ENCODE measurements at places on chromosomes 1 and 21.

DNA sequence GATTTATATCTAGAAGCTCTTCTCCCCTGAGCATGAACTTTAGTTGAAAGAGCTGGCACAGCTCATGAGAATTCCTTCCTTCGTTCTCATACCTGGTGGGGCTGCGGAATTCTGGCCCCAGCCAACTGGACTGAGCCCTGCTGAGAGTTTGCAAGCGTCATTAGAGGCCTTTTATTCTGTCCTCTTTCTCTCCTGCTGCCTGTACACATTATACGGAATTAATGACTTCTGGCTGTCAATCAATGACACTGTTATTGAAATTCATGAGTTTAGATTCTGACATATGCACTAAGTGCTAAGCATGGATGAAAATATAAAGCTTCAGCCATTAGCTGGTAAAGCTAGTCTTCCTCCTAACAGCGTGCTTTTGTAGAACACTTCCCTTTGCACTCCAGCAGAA, 27.5 kb downstream of the KAZN start:
- no peak for DNase-seq

DNA sequence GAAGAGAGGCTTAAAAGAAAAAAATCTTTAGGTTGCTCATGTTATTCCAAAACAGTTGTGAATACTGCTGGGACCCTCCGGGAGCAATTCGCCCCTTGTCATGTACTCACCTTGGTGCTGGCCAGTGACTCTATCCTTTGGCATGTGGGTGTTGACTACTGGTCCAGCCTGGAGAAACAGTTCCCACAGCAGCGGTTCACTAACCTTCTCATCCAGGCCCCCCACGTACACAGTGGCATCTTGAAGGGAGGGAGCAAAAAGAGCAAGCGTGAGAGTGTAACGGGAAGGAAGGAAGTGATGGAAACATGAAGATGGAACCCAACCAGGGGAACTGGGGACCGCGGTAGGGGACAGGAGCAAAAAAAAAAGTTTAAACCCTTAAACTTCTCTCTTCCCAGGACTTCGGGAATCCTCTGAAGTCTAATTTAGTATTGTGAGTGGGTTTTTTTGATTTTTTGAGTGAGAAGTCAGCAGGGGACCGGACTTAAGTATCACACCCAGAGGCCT, 494 bp downstream of the SF3B4 start:
- DNase-seq, result peak; percentile 41

GRCh38 chr1:42690477-42691156, 8.4 kb downstream of the YBX1 start:
- DNase-seq, result peak; percentile 30

DNA sequence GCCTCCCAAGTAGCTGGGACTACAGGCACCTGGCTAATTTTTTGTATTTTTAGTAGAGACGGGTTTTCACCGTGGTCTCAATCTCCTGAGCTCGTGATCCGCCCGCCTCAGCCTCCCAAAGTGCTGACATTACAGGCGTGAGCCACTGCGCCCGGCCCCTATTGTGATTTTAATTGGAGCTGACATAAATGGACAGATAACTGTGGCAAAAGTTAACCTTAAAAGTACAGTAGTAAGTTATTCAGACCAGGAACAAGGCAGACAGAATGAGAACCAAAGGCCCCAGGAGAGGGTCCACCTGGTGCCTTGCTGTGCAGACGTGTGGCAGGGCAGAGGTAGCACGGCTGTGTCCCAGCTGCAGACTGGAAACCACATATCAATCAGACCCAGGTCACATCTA, 11.0 kb downstream of the TMEM201 start:
- DNase-seq, result no peak

DNA sequence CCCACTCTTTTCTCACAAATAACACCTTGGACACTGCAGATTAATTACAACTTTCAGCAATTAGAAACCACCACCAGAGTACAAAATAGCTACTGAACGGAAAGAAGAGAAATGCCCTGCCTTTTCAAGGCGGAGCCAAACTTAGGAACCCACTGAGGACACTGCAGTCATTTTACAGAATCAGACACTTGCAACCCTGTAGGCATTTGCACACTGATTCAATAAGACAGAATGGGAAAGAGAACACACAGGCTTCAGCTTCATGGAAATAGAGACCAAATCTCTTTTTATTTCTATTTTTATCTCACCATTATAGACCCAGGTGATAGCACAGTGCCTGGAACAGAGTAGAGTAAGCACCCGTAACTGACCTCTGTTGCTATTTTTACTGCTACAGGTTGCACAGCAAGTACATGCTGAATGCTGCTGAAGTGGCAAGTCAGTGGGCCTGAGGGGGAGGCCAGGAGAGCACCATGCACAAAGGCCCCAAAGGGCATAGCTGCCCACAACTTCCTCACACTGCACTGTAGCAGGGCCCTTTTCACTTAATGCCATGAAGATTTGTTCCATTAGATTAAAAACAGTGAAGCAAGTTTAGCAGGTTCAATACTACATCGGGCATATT, 50.7 kb upstream of the EDARADD start:
- no peak for DNase-seq

- no peak for DNase-seq
Measured at GRCh38 chr1:199858171-199858570, 169.3 kb upstream of the NR5A2 start.

DNA sequence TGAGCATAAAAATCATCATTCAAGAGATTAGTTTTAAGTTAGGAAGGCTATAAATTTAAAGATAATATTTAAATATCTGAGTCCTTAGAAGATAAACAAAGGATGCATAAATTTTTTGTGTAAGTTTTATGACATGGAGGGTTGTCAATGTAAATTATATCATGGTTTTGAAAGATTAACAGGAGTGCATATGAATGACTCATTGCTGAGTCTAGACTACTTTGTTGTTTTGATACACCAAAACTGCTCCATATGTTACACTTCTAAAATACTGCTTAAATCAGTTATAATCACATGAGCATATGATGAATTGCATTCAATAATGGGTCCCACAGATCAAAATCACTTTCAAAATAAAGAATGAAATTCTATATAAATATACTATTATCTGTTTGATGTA, 312.5 kb downstream of the KCNT2 start:
- peak; percentile 67 for DNase-seq

DNA sequence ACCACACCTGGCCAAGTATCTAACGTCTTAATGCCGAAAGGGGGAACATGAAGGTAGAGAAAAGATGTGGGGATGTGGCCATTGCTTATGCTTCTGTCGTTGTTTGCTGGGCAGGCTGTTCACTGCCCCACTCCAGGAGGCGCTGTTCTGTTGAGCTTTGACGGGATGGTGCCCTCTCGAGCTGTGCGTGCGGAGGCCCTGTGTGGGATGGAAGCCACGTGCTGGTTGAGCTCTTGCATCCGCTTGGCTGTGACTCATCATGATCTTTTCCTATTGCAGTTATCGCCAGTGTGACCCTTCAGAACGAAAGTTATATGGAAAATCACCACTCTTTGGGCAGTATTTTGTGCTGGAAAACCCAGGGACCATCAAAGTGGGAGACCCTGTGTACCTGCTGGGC, 26.3 kb downstream of the MTARC1 start:
- no peak for DNase-seq

GRCh38 chr1:222644636-222644980, 26.7 kb downstream of the MIA3 start:
- peak; percentile 20 for DNase-seq

- no peak for DNase-seq
Measured at GRCh38 chr1:32240140-32240951, 6.7 kb upstream of the FAM167B start.
